Stimulated activated CD8-positive, alpha-beta memory T cell treated with anti-CD3 and anti-CD28 coated beads, Interleukin-4, amount 100 ng/mL, for 24 hours (primary cell): ENCODE measurements at places on chromosomes 3 and 15.

- no peak for DNase-seq
These were observed 201.6 kb downstream of the THSD4 start for GRCh38 chr15:71316911-71317310.

- DNase-seq: no peak
These were observed 137.7 kb upstream of the EOMES start for GRCh38 chr3:27859821-27860220.

DNA sequence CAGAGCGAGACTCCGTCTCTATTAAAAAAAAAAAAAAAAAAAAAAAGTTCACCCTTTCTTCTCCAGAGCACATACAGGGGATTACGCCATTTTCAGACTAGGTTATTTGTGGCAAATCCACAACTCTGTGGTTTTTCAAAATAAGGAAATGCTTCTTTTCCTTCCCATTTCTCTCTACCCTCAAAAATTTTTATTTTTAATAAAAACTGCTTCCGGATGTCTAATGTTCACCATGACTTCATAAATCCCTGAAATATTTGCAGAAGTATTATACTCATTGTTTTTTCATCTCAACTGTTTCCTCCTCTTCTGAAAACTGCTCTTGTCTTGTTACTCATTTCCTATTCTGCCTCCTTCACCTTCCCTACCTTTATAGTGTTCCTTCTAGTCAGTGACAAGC is 45.0 kb upstream of the SLC12A8 start:
- no peak for DNase-seq

DNA sequence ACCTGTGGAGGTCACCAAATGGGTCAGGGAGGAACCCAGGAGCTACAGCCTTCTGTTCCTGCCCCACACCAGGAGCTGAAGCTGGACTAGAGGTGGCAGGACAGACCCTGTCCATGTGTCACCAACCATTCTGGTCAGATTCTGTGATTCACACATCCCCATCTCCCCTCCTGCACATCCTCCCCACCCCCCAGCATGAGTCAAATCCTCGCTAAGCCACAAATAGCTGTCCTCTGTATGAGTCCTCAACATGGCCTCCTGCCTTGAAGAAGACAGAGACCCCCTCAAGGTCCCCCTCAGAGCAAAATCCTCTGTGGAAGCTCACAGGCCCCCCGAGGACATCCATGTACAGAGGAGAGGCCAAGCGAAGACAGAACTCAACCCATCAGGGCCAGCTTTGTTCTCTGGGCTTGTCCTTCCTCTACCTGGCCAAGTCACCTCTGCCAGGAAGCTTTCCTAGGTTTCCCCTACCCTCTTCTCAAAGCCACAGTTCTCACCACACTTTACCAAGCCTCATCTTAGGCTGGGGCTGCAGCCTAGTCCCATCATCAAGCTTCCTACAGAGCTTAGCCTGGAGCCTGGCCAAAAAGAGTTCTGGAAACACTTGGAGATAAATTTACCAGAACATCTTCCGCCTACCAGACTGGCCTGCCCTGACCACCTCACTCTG is 17.1 kb downstream of the CACNA2D2 start:
- no peak for DNase-seq

DNA sequence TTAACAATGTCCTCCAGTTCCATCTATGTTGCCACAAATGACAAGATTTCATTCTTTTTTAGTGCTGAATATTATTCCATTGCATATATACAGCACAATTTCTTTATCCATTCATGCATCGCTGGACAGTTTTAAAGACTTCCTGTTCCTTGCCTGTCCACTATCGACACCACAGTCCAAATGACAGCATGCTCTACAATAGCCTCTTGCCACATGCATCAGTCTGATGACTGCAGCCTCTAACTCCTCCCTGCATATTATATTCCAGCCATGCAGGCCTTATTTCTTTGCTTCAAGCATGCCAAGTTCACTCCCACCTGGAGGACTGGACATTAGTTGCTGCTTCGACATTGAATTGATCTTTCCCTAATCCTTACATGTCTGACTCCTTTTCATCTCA is 306.2 kb downstream of the FOXP1 start:
- DNase-seq: no peak

DNA sequence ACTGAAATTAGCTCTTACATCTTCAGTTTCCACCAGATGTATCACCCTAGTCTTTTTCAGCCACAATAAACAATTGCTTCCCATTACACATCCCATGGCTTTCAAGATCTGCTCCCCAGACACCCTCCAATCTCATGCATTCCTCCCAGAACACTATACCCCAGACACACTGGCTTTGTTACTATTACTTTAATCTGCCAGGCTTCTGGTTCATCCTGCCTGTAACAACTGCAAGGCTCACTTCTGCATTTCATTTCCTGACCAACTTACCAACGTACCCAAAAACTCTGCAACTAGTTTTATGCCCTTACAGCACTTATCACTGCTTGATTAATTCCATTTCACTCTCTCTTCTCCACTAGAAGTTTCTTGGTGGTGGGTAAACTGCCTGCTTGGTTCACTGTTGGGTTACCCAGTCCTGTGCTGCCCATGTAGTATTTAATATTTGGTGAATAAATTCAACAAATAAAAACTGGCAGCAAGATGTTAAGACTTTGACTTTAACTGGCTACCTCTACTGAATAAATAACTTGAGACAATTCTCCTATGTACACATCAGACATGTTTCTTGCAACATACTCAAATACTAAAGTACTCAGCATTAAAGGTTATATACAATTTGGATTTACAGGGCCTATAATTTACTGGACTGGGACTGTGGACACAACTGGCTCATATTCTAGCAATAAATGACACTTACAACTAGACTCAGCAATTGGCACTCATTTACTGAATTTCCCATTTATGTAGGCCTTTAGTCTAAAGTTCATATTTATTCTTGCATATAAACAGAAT is 2.7 kb downstream of the RPL22L1 start:
- DNase-seq: no peak

- DNase-seq: no peak
These were observed 69.8 kb upstream of the WNT5A start for GRCh38 chr3:55556619-55557537.
